Activated T-helper 9 cell treated with anti-CD3 and anti-CD28 coated beads, Interleukin-2, amount 50 U/mL, for 16 hours (primary cell): ENCODE measurements at places on chromosomes 5 and 9.
A peak's percentile ranks its signal among the peaks of the same experiment; 100 is the strongest.

DNA sequence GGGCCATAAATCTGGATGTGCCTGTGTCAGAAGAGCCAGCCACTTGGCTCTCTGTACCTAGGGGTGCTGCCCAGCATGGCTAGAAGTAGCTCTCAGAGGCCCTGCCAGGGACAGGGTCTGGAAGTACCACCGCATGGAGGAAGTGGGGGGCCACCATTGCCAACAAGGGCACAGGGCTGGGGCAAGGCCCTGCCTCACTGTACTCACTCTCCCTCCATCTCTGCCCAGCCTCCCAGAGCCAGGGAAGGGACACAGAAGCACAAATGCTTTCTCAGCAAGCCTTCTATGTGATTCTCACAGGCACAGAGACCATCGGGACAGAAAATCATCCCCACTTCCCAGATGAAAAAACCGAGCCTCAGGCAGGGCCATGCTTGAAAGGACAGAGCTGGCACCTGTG is 138.1 kb downstream of the C5orf15 start:
- DNase-seq = no peak

GRCh38 chr5:93477816-93478215 is 103.2 kb downstream of the NR2F1-AS1 start:
- DNase-seq = no peak

DNA sequence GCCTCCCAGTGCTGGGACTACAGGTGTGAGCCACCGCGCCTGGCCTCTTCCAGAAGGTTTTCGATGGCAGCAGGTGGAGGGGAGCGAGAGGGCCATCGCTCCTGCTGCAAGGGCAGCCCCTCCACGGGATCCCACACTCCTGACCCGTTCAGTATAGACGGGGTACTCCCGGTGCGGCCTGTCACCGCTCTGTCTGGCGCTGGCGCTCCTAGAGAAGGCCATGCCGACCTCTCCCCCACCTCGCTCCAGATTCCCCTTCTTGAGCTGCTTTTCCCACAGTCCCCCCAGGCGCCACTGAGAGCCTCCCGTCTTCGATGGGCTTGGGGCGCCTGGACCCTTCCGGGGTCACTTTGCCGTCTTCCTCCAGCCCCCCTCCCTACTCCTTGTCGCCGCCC is 4.3 kb upstream of the SQSTM1 start:
- DNase-seq = no peak

- no peak for DNase-seq
Observed at GRCh38 chr5:148825716-148826052, 727 bp upstream of the ADRB2 start.

GRCh38 chr5:113226116-113226736 is 208.6 kb downstream of the TSSK1B start:
- DNase-seq = no peak

GRCh38 chr5:31271567-31271966 is 78.1 kb downstream of the CDH6 start:
- no peak for DNase-seq

DNA sequence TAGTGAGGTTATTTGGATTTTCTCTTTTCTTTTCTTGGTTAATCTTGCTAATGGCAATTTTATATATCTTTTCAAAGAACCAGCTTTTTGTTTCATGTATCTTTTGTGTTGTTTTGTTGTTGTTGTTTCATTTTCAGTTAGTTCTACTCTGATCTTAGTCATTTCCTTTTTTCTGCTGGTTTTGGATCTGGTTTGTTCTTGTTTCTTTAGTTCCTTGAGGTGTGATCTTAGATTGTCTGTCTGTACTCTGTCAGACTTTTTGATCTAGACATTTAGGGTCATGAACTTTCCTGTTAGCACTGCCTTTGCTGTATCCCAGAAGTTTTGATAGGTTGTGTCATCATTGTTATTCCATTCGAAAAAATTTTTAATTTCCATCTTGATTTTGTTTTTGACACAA is 399.7 kb downstream of the TLE1 start:
- no peak for DNase-seq

DNA sequence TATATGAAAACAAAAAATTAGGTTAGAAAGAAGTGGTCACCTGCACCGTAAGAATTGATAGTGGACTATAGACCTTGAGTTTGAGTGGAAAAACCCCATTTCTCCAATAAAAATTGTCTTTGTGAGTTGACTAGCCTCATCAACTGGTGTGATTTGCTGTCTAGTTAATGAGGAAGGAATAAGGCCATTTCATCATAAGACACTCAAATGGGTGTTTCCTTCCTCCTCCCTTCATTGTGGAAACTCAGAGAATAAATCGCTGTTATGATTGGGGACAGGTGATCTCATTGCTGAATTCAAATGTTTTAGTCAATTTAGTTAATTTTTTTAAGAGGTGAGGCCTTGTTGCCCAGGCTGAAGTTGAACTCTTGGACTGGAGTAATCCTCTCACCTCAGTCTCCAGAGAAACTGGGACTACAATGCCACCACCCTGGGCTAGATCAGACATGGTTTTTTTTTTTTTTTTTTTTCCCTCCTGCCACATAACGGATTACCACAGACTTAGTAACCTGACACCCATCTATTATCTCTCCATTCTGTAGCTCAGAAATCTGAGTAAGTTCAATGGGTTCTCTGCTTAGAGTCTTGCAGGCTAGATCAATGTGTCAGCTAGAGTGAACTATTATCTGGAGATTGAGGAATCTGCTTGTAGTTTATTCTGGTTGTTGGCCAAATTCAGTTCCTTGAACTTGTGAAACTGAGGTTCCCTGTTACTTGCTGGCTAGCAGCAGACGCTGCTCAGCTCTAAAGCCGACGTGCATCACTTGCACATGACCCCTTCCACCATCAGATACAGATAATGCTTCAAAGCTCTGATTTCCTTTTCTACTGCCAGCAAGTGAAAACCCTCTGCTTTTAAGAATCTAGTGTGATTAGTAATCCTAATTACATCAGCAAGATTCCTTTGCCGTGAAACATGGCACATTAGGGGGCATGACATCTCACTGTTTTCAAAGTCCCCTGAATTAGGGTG is 663.8 kb upstream of the CDH9 start:
- no peak for DNase-seq

DNA sequence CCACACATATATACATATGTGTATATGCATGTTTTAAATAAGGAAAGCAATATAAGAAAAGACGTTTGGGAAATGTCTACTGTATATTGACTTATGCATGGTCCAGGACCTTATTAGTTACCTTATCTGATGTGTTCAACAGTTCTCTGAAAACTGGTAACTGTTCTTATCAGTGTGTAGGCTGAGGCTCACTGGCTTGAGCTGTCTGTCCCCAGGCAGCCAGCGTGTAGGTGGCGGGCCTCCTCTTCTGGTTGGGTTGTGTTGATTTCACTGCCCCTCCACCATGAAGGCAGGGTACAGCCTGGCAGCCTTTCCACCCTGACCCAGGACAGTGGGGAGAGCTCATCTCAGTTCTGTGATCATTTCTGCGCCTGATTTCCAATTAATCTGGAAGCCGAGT is 38.7 kb upstream of the SEMA4D start:
- DNase-seq = peak; percentile 23

GRCh38 chr5:160979385-160979784 is 127.4 kb upstream of the ATP10B start:
- no peak for DNase-seq

GRCh38 chr5:135568923-135569360 is 9.8 kb downstream of the CXCL14 start:
- no peak for DNase-seq

DNA sequence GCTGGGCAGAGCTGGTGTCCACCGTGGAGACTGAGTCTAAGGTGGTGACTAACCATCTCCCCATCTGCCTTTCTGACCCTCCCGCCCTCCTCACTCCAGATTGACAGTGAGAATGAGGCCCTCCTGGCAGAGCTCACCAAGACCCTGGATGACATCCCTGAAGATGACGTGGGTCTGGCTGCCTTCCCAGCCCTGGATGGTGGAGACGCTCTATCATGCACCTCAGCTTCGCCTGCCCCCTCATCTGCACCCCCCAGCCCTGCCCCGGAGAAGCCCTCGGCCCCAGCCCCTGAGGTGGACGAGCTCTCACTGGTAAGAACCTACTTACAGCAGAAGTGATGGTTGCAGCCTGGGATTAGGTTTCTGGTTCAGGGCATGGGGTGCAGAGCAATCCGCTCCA is 96.5 kb downstream of the PPARGC1B start:
- DNase-seq = no peak

DNA sequence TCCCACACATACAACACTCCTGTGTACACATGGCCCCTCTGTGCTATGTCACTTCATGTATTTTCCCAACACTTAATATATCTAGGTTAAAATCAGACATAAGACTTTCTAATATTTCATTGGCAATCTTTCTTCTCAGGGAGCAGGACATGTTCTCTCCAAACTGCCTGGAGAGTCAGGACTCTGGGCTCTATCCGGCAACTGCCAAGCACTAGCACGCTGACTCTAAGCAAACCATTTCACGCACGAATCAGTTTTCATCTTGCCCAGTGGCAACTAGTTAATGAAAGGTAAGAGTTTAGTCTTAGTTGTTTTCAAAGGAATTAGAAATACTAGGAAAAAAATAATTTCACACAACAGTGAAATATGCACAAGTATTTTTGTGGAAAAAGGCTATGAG is 124.8 kb downstream of the NFIB start:
- DNase-seq = no peak

GRCh38 chr5:127046343-127047072 is 16.1 kb upstream of the MARCHF3 start:
- DNase-seq = no peak

- no peak for DNase-seq
Observed at GRCh38 chr5:9549941-9550340, 4.1 kb upstream of the SEMA5A start.

DNA sequence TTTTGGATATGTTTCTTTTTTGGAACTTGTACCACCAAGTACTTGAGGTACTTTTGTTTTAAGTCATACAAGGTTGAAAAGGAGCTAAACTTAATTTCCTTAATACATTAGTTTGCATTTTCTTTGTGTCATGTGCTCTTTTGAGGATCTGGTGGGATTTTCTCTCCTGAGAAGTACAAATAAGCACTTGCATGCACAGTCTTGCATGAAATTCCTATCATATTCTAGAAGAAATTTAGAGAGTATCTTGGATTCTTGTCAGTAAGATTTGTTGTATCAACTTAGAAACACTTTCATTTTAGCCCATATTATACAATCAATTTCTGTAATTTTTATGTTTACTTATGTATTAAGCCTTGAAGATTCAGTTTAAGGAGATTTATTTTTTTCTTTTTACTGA is 64.9 kb downstream of the CCNH start:
- no peak for DNase-seq

- no peak for DNase-seq
Observed at GRCh38 chr5:149450199-149450598, 71.1 kb upstream of the IL17B start.

- DNase-seq = no peak
Observed at GRCh38 chr5:89545076-89545475, 662.1 kb upstream of the MEF2C start.

GRCh38 chr5:40646266-40646665 is 33.4 kb upstream of the PTGER4 start:
- DNase-seq = no peak

DNA sequence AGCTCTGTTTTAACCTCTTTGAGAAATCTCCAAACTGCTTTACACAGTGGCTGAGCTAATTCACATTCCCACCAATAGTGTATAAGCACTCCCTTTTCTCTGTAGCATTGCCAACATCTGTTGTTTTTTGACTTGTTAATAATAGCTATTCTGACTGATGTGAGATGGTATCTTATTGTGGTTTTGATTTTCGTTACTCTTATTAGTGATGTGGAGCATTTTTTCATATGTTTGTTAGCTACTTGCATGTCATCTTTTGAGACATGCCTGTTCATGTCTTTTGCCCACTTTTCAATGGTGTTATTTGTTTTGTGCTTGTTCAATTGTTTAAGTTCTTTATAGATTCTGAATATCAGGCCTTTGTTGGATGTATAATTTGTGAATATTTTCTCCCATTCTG is 225.2 kb upstream of the TRPC7 start:
- DNase-seq = no peak

DNA sequence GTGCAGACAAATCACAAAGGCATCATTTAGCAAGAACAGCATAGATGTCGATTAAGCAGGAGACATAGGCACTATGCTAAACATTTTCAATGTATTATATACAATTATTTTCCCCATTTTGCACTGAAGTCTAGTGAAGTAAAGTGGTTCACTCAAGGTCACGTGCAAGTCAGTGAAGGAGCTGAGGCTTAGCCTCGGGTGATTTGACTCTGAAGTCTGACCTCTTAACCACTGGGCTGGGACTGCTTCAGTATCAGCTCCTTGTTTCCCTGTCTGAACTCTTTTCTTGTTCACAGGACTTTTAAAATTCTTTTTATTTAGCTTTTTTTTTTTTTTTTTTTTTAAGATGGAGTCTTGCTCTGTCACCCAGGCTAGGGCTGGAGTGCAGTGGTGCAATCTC is 262.7 kb downstream of the DRD1 start:
- DNase-seq = no peak

- no peak for DNase-seq
Observed at GRCh38 chr9:121313458-121314152, 45.6 kb downstream of the GSN start.

- DNase-seq = no peak
Observed at GRCh38 chr9:111890334-111890733, 6.3 kb upstream of the UGCG start.

- no peak for DNase-seq
Observed at GRCh38 chr5:177412603-177413233, 3.4 kb upstream of the F12 start.

GRCh38 chr5:148730942-148731898 is 76.9 kb upstream of the HTR4 start:
- peak; percentile 39 for DNase-seq

DNA sequence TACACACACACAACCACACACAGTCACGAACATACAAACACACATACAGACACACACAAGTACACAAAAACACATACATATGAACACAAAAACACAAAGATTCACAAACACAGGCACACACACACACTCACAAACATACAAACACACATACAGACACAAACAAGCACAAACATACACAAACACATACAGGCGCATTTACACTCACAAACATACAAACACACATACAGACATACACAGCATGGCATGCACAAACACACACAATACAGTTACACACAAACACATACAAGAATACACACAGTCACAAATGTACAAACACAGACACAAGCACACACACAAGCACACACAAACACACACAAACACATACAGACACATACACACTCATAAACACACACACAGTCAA is 247.9 kb downstream of the TENT4A start:
- no peak for DNase-seq

- no peak for DNase-seq
Observed at GRCh38 chr5:169881702-169882303, 98.5 kb downstream of the INSYN2B start.

DNA sequence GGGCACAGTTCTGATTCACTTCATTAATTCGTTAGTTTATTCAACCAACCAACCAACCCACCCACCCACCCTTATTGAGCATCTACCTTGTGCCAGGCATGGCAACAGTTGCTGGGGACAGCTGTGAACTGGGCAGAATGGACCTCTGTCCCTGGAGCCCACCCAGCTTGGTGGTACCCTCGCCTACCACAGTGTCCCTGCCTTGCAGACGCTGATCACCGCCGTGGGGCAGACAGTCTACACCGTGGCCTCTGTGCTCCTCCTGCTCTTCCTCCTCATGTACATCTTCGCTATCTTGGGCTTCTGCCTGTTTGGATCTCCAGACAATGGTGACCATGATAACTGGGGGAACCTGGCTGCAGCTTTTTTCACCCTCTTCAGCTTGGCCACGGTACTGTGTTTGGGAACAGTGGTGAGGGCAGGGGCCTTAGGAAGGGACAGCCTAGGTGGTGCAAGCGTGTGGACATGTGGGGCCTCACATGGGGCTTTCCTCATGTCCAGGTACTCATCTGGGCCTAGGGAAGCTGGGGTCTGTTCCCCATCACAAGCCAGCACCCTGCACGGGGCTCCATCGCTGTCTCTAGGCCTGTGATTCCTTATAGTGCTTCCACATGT is 26.2 kb downstream of the PITX1 start:
- DNase-seq = no peak
